Stimulated activated naive CD8-positive, alpha-beta T cell treated with anti-CD3 and anti-CD28 coated beads, Interleukin-15, Interleukin-2, amounts not matched to agents 100 U/mL and 50 U/mL, for 24 hours (primary cell): ENCODE measurements at places on chromosomes 1 and 21.

GRCh38 chr21:42997053-42997452 is 22.7 kb downstream of the PKNOX1 start:
- DNase-seq, result no peak

- no peak for DNase-seq
These were observed 17.8 kb upstream of the RAB29 start for GRCh38 chr1:205792961-205793673.

DNA sequence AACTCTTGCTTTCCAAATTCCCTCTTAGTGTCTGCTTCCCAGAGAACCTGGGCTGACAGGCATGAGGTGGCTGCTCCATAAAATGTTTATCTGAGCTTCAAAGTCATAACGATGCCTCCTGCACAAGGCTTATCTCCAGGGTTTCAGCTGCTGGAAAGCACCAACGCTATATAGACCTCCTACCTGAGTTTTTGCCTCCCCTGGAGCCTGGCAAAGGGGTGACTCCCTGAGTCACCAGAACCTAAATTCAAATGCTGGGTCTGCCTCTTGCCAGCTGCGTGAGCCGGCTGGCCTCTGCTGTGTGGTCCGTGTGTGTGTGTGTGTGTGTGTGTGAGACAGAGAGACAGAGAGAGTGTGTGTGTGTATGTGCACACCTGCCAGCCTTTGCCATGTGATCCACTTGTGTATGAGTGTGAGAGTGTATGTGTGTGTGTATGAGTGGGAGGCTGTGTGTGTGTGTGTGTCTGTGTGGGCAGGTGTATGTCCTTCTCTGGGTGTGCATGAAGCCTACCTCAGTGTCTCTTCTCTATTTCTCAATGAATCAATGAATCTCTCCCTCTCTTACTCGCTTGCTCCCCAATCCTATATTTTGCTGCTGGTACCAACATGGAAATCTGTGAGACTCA is 714.9 kb downstream of the MATN1 start:
- DNase-seq, result no peak

DNA sequence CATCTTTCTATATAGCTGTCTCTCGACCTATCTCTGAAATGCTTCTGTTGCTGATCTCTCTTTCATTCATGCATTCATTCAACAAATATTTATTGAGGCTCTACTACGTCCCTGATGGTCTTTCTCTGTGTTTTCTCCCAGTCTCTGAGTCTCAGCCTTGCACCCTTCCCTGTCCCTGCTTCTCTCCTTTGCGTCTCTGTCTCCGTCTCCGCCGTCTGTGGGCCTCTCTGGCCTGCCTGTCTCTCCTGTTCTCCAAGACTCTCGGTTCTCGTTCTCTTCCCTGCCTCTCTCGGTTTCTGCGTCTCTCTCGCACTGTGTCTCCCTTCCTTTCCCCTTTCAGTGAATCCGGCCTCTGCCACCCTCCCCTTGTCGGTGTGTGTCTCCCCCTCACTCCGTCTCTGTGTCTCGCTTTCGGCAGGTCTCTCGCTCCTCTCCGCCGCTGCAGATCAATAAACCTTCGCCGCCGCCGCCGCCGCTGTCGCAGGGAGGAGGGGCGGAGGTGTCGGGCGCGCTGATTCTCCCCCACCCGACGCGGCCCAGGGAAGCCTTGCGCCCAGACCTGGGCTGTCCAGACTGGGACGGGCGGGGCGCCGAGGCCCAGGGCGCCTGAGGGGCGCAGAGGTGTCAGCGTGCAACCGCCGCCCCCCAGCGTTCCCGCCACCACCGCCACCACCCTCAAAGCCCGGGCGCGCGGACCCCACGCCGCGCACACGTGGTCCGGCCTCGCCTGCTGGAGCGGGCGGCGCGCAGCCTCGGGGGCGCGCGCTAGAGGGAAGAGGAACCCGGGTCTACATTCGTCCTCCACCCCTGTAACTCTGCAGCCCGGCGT is 3.0 kb downstream of the EFNA3 start:
- no peak for DNase-seq

DNA sequence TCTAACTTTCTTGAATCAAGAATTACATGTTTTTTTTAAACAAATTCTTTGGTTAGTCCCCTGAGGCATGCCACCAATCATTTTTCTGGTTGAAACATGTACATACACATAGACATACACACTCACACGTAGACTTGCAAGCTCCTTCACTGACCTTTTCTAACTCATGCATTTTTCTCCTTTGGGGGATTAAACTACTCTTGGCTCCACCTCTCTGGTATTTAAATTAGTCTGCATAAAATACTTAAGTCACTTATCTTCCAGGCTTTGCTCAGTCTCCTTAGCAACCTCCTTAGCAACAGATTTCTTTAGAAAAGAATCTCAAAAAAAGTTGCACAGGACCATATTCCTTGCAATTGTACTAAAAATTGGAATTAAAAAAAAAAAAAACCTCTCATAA is 440.9 kb upstream of the LRRC7 start:
- no peak for DNase-seq

- no peak for DNase-seq
These were observed 68.2 kb downstream of the CLSTN1 start for GRCh38 chr1:9755441-9755995.

DNA sequence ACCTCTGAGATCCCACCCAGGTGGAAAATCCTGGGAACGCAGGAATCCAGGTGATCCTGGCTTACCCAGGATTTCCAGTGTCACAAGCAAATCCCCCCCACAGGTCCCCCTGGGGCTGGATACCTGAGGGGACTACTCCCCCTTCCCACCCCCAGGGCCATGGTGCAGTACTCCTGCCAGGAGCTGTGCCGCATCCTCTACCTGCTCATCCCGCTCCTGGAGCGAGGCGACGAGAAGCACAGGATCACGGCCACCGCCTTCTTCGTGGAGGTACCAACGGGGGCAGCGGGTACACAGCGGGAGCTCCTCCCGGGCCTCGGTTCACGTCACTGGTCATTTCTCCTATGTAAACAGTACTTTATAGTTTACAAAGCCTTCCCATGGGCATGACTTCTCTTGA is 20.4 kb upstream of the TTC4 start:
- DNase-seq, result no peak

- DNase-seq, result no peak
These were observed 63.9 kb downstream of the KCNK2 start for GRCh38 chr1:215146240-215146975.

GRCh38 chr1:16420424-16421118 is 16.7 kb downstream of the SPATA21 start:
- DNase-seq, result peak; percentile 72
